ENCODE measurements at places on chromosomes 2 and 18.

DNA sequence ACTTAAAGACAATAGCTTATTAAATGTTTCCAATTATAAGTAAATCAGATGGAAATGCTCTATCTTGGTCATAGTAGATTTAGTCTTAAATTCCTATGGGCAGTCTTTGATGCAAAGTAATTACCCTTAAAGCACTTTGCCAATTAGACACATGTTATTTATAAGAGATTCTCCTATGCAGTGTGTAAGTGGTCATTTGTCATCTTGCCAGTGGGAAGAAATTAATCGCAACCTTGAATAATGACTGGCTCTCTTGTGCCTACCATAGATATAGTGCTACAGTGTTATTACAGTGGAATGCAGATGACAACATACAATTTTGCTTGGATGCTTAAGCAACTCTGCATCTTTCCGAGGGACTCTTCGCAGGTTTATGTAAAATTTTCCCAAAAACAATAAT is 311.0 kb upstream of the THUMPD2 start:
- DNase-seq, result no peak

GRCh38 chr2:207632575-207633493 is 7.6 kb upstream of the METTL21A start:
- DNase-seq, result peak; percentile 80

- no peak for DNase-seq
Observed at GRCh38 chr2:100247256-100248043, 74.9 kb downstream of the LONRF2 start.

DNA sequence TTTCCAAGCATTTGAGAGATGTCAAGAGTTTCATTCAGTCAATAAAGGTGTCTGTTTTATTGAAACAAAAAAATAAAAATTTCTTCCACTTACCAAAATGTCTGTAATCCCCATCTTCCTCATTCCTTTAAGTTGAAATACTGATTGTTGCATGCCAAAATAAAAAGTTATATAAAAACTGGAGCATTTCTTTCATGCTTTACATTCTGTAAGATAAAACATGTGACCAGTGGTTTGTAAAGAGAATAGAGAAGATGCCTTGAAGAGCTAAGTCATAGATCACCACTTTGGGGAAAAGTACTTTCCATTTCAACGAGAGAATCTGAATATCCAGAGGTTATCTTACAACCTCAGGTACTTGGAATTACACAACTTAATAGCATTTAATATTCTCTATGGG is 35.9 kb upstream of the MYO1B start:
- DNase-seq, result peak; percentile 36

- DNase-seq, result no peak
Observed at GRCh38 chr18:71936744-71937143, 607.4 kb downstream of the CBLN2 start.

GRCh38 chr2:217939629-217940245 is 63.1 kb downstream of the TNS1 start:
- no peak for DNase-seq

DNA sequence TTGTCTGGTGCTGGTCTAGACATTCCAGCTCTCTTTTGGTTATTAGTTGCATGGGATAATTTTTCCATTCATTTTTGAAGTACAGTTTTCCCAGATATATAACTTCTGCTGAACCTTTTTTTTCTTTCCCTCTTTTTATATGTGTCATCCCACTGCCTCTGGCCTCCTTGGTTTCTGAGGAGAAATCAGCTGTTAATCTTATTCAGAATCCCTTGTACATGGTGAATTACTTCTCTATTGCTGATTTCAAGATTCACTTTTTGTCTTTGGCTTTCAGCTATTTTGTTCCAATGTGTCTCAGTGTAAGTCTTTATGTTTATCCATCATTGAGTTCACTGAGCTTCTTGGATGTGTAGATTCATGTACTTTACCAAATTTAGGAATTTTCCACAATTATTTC is 99.7 kb downstream of the ARHGEF4 start:
- DNase-seq, result no peak

Data from EL (cell line).